ENCODE measurements at places on chromosomes 16 and 17.

DNA sequence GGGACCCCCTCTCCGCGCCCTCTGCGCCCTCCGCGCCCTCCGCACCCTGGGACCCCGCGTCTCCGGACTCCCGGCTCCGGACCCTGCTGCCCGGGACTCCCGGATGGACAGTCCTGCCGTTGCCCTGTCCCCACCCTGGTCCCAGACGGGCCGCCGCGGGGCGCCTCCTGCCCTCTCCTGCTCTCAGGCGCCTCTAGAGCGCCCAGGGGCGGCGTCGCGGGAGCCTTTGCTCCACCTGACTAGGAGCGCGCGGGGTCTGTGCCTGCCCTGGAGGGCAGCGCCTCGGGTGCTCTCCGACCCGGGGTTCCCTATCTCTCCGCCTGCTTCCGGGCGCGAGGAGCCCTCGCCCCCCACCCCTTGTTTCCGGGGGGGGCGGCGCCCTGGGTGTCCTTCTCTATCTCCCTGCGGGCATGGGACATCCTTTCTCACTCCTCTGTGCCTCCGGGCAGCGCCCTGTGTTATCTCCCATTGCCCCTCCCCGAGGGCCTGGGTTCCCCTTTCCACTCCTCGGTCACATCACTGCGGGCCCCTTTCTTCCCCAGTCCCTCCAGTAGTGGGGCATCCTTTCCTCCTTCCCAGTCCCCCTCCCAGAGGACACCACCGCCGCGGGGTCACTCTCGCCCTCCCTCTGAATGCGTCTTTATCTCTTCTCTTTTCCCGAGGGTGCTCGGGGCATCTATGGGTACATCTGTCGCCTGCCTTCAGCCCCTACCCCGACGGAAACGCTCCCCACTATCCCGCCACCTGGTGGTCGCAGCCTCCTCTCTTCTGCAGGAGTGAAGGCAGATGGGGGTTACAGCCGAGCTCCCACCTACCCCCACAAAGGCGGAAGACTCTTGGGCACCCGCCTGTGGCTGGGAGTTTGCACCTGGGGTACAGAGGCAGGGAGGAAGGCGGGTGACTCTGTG lies 875 bp downstream of the PRKCB start:
- peak; percentile 67 for DNase-seq

DNA sequence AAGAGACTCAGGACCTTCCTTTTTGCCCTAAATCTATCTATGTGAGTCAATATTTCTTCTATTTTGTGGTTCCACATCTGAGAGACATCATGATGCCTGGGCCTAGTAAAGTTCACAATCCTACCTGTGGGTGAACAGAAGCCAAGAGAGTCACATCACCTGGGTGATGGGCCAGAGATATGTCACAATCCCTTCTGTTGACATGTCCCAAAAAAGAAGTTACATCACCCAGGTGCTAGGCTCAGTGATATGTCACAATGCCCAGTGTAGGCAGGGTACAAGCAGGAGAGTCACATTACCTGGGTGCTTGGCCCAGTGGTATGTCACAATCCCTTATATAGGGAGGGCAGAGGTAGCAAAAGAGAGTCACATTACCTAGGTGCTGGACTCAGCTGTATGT lies 2101.9 kb downstream of the TP53TG3F start:
- DNase-seq, result no peak

DNA sequence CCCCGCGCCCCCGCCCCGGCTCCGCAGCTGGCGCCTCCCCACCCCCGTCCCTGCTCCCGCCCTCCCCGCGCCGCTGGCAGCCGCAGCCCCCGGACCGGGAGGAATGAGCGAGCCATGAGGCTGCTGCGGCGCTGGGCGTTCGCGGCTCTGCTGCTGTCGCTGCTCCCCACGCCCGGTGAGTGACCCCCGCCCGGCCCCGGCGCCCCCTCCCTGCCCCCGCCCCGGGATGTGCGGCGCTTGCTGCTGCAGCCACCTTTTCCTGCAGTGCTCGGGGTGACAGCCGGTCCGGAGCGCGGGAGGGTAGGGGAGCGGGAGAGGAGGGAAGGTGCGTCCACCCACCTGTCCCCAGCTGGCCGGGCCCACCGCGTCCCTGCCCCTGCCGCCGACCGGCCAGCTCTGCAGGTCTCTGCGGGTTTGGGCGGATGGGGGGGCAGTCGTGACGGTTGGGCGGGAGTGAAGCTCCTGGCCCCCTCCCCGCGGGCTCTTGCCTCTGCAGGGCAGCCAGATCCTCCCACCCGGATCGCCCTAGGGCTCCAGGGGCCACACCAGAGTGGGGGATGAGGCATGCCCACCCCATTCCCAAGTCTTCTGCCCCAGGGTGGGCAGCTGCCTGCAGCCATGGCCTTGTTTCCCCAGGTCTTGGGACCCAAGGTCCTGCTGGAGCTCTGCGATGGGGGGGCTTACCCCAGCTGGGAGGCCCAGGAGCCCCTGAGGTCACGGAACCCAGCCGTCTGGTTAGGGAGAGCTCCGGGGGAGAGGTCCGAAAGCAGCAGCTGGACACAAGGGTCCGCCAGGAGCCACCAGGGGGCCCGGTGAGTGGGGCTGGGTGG lies 513 bp downstream of the ADAM11 start:
- DNase-seq, result no peak

GRCh38 chr17:18960241-18960665 lies 8.3 kb downstream of the SLC5A10 start:
- no peak for DNase-seq

DNA sequence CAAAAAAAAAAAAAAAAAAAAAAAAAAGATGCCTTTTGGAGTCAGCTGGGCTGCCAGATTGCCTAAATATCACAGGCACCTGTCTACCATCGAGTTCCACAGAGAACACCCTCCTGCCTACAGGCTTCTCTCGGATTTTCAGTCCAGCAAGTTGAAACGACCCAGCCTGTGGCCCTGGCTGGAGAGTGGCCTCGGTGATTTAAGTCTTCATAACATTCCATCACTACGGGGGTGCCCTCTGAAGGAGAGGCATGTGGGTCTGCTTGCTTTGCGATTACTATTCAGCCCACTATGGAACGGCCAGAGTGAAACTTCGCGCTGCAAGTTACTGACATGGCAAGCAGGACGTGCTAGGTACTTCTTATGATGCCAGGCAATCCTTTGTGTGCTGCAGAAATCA lies 42.8 kb downstream of the MARCHF10 start:
- DNase-seq, result no peak

DNA sequence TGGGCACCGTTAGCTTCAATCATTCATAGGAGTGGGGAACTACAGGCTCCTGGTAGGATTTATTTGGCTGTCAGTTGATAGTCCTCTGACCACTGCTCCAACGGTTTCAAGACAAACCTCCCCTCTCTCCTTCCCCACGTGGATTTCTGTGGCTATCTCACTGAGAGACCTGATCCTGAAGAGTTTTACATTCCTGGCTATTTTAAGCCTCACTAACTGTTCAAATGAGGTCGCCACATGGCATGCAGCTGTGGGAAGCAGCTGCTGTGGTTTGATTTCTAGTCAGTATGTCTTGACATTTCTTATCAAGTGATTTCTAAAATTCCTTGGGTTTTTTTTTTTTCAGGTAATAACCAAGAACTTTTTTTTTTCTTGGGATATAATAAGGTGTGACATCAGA lies 38.3 kb downstream of the CDK5R1 start:
- no peak for DNase-seq

DNA sequence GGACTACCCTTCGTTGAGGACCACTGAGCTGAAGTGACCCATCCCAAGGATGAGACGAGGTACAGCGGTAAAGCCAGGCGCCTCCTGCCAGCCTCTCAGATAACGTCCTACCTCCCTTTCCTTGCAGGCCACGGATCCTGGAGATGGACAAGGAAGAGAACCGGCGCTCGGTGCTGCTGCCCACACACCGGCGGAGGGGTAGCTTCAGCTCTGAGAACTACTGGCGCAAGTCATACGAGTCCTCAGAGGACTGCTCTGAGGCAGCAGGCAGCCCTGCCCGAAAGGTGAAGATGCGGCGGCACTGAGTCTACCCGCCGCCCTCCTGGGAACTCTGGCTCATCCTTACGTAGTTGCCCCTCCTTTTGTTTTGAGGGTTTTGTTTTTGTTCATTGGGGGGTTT lies 17.3 kb upstream of the LLGL1 start:
- DNase-seq, result no peak

DNA sequence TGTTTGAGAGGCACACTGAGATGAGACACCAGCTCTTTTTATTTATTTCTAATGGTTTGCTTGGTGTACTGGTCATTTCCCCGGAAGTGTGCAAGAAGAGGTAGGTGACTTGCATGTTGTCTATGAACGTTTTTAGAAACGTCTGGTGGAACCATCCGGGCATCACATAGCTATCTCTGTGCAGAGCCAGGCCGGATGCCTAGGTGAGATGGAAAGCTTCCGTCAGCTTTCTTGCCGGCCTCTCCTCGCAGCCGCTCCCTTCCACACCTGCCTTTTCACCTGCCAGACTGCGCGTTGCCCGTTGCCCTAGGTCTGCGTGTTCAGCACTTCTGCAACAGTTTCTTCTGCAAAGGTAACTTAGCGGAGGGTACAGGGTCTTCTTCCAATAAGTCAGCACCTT lies 416.0 kb downstream of the WWOX start:
- DNase-seq, result no peak

DNA sequence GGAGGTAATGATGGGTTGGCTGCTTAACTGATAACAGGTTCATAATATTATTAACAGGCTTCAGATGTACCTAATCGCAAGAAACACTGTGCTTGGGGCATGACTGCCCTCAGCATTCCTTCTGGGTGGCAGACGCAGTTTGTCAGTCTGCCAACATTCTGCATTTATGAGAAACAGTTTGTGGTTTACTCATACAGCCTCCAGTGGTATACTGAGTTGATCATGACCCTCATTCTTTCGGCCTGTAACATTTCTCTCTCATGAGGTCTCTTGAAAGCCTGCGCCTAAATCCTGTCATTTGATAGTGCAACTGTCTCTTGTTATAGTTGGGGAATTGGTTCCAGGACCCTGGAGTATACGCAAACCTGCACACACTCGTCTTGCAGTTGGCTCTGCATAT lies 4.9 kb upstream of the RUSF1 start:
- no peak for DNase-seq

DNA sequence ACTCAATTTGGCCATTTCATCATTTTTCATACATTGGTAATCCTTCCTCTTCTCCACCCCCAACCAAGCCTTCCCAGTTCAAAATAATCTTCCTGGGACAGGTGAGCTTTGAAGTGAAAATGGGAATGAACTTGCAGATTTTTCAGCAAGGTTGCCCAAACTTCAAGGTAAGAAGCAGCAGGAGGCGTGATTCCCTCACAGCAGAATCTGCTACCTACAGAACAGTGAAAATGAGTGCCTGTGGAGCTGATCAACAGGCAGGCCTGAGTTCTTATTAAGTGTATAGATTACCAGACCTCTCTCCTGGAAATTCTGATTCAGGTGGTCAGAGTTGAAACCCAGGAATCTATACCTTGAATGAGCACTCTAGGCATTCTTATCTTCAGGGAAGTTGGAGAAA lies 356.6 kb downstream of the RBFOX1 start:
- DNase-seq, result no peak

Measured in CD4-positive, alpha-beta T cell treated with Interleukin-17A for 1 hour (primary cell).